ENCODE measurements at places on chromosomes 6 and 20.

DNA sequence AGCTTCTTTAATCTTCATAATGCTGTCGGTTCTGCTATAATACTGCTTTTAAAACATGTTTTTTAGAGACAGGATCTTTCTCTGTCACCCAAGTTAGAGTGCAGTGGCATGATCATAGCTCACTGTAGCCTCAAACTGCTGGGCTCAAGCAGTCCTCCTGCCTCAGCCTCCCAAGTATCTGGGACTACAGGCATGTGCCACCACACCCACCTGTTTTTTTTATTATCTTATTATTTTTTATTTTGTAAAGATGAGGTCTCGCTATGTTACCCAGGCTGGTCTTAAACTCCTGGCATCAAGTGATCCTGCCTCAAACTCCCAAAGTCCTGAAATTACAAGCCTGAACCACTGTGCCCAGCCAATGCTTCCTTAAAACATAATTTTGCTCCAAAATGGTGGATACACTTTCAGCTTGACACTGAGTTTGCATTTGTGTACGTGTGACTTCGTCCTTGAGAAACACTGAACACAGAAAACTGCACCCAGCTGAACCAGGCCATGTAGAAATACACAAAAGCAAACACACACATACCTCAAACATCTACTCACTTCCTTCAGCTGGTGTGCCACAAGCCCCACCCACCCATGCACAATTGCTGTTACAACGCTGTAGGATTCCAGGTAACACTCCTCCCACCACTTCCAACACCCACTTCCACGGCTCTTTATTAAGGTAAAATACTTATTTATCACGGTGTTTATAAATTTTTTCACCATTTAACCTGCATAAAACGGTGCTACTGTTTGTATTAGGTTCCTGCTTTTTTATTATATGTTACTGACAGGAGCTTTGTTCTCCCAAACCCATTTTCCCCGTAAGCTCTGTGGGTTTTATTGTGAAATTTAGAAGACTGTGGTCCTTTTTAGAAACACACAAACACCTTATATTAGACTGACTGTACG, 109.1 kb downstream of the TSHZ2 start:
- DNase-seq: no peak

- DNase-seq: no peak
Measured at GRCh38 chr6:4295058-4295782, 159.8 kb upstream of the ECI2 start.

- DNase-seq: no peak
Measured at GRCh38 chr6:366389-367297, 24.9 kb upstream of the IRF4 start.

DNA sequence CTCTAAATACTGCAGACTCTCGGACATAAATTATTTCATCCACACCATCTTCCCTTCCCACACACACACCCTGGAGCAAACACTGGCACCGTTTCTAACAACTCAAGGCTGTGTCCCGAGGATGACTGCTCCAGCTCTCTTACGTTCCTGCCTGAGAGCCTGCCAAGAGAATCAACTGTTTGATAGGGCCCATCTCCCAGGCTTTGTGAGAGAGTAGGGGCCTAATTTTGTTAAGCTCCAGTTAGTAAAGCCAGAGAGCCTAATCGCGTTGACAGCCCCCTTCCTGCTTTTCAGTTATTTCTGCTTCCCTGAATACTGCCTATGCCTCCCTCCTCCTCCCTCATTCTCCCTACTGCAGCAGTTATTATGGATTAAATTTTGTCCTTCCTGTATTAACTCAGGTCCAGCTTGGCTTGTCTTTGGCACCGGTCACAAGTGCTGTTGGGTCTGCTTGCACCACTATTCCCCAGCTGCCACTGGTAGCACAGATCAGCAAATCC, 118.1 kb upstream of the TMEM181 start:
- no peak for DNase-seq

DNA sequence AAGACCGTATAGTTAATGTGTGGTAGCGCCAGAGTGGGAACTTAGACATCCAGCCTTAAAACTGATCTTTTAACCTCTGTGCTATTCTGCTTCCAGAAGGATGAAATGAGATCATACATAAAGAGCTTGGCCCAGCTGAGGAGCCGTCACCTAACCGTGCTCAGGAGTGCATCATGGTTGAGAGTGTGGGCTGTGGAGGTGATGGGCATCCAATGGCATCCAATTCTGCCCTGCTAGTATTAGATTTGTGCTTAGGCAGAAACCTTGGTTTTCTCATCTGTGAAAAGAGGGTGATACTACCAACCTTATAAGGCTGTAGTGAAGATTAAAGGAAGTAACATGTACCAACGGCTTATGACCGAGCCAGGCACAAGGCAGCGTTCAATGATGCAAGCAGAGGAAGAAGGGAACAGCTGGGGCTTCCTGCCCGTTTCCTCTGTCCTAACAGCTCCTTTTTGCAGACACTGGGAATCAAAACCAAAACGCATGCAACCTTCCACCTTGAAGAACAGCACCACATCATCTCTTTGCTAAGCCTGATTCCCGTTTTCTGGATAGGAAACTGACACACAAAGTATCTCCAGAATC, 1.3 kb downstream of the SLC22A16 start:
- no peak for DNase-seq

DNA sequence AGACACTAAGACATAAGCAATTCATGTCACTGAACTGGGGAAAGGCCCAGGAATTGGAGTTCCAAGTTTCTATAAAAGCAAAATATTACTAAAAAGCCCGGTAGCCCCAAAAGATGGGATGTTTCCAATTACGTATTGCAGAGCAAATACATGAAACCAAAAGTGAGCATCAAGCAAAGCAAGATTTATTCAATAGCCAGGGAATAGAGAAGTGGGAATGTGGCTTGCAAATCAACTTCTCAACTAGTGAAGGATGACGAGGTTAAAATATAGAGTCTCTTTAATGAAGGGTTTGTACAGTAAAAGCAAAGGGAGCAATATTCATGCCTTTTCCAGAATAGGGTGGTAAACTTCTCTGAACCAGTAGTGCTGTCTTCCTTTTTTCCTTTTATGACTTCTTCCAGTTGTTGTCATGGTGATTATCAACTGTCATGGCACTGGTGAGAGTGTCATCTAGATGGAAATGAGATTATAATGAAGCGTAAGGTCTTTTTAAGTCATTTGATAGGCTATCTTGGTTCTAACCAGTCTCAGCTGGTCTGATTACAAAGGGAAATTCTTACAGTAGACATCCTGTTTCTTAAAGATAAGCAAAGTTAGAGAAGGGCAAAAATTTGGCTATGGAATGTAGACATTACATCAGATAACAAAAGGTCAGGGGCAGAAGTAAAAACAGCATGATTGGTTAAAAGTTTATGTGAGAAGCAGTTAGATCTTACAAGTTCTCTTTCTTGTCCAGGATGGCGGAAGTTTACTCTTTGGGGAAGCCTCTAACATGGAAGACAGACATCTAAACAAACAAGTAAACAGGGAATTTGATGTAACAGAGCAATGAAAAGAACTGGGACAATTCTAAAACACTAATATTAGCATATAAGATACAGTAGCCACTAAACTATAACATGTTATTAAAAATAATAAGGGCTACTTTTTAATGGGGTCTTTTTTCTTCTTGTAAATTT, 96.9 kb downstream of the TBX18 start:
- no peak for DNase-seq

GRCh38 chr6:139586273-139586672, 211.8 kb upstream of the CITED2 start:
- DNase-seq: no peak

- DNase-seq: no peak
Measured at GRCh38 chr6:105388392-105388791, 14.5 kb downstream of the PREP start.

- DNase-seq: no peak
Measured at GRCh38 chr20:52590100-52590499, 382.1 kb upstream of the TSHZ2 start.

- no peak for DNase-seq
Measured at GRCh38 chr6:97133067-97133466, 149.9 kb downstream of the MMS22L start.

- DNase-seq: no peak
Measured at GRCh38 chr6:108565091-108565766, 4.5 kb downstream of the FOXO3 start.

DNA sequence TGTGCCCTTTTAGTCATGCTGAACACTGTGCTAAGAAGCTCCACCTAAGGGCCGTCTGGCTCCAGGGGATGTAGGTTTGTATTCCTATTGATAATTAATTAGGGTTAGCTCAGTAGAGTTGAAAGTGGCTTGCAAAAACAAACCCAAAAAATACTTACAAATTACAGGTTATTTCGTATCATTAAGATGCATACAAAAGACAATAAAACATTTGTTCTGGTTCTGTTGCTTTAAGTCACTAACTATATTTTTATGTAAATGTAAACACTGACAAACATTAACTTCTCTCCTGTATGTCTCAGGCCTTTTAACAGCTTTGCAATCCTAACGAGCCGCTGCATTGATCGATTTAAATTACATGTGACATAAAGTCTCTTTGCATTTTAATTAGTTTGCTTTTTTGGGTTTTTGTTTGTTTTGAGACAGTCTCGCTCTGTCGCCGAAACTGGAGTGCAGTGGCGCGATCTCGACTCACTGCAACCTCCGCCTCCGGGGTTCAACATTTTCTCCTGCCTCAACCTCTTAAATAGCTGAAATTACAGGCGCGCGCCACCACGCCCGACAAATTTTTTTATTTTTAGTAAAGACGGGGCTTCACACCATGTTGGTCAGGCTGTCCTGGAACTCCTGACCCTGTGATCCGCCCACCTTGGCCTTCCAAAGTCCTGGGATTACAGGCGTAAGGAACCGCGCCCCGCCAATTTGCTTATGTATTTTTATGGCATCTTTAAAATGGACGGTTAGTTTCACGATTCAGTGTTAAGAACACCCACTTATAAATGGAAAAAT, 110.9 kb downstream of the HFE start:
- no peak for DNase-seq

GRCh38 chr6:11433860-11434259, 103.7 kb upstream of the TMEM170B start:
- DNase-seq: no peak

- no peak for DNase-seq
Measured at GRCh38 chr6:153231048-153231646, 100.1 kb upstream of the RGS17 start.

GRCh38 chr20:38260025-38260377, 534 bp downstream of the KIAA1755 start:
- peak; percentile 60 for DNase-seq

DNA sequence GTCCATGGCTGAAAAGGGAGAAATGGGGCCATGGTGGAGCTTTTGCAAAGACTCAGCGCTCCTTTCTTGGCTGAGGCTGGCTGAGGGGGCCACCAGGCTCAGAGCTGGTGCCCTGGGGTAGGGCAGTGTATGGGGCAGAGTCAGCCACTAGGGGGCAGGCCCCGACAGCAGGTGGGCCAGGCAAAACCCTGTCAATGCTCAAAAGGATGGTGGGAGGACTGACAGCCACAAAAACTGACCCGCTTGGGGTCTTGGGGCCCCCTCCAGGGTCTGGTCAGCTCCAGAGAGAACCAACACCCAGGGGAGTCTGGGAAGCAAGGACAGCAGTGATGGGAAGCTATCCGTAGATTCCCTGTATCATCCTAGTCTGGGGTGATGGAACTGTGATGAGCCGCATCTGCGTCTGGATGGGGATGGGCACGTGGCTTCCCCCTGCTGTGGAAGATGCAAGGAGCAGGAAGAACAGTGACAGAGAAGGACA, 306.9 kb downstream of the DHX35 start:
- DNase-seq: peak; percentile 70

DNA sequence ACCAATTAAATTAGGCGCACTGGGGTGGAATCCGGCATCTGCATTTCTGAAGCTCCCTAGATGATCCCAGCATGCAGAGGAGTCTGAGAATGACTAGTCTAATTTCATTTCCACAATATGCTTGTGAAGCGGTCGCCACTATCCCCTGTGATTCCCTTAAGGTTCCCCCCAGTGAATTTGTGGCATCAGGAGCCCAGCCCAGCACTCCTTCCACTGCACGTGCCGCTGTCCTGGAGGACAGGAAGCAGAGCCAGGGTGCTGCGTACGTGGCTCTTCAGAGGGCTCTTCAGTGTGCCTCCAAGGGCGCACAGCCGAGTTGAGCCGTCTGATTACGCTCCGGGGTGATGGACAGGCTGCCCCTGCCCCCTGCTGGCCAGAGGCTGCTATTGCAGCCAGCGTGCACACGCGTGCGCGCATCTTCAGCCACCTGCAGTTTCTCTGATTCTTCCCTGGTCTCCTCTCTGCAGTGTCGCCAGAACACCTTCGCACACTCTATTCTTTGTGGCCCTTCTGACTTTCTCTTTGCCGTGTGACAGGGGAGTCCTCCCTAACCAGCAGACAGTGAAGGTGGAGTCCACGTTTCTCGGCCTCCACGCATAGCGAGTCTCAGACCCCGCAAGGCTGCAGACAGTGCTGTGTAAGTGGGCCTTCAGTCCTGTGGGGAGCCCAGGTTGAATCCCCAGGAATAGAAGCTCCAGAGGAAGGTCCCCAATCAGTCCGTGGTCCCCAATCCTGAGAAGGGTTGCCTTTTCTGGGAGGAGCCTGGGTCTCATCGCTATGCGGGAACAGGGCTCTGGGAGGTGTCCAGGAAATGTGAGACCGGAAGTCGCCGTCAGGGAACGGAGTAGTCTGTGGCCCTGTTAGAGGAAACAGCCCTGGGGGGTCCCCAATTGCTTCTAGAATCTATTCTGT, 16.5 kb upstream of the NCR2 start:
- DNase-seq: no peak

DNA sequence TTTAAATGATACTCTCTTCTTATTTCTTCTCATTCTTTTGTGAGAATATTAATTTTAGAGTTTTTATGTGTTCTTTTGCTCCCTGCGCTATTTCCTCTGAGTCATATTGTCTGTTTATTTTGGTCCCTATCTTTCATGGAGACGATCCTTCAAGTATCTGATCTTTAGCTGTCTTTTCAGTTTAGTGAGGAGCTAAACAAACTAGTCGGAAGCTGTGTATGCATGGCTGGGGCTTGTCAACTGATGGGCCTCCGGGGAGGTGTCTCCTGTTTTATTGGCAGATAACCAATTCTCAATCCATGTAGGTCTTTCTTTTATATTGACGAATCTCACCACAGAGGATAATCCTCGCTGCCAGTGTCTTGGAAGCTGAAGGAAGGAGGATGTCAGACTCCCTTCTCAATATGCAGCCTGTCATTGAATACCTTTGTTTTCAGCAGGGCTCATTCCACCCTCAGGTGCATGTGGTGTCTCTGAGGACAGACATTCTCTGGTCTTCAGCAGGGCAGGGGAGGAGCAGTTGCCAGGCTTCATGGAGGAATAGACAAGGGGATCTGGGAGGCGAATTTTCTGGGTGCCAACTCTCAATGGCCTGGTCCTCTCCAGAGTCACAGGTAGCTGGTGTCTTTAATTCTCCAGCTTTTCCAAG, 64.9 kb downstream of the RNF182 start:
- no peak for DNase-seq

GRCh38 chr6:118722829-118723813, 71.7 kb upstream of the CEP85L start:
- DNase-seq: no peak

DNA sequence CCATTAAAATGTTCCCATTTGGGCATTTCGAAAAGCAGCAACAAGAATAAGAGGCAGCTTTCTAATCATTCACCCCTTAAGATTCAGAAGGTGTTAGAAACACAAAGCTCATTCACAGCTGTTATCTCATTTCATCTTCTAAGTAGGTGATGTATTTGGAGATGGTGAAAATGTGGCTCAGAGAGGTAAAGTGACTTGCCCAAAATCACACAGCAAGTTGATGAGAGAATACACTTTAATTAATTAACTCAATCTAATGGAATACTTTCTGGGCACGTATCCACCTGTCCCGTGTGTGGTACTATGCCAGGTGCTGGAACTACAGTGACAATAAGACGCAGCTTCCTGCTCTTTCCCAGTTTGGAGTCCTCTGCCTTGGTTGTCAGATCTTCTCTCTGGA, 147.4 kb upstream of the LRFN2 start:
- no peak for DNase-seq

Data from suprapubic skin (tissue), 4 donors.